NCI-H460 (cell line): ENCODE measurements at places on chromosomes 1 and 21.

DNA sequence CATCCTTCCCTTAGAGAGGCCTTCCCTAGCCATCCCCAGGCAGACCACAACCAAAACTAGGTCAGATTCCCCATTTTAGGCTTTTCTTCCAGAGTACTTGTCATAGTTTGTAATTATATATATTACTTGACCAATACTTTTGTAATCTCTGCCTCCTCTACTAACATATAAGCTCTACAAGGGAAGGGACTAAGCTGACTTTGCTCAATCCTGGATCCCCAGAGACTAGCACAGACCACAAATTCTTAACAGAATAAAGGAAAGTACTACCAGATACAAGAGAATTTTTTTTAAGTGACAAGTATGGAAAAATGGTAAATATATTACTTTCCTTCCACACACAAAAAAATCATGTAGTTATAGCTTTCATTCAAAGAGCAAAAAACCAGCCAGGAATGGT is 2.0 kb downstream of the ZMYM6 start:
- no peak for DNase-seq

DNA sequence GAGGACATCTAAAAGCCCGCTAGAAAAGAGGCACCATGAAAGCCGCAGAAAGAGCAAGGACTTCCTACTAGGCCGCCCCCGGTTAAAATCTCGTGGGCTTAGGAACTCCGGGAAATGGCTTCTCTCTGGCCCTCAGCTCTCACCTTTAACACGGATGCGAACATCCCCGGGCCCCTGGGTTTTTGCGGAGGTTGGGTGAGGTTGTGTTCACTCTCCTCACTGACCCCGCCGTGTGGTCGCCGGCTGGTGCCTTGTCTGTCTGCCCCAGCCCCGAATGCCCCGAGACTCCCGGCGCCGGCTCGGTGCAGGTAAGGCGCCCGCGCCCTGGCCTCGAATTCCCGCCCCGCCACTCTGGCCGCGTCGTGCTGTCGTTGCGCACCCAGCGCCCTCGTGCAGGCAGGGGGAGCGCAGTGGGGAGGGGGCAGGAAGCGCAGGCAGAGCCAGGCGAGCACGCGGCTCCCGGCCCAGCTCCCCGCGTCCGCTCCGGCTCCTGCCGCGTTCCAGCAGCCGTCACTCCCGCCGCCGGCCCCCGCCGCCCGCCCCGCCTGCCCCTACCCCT is at the start of gene SHISAL2A:
SHISAL2A (plus strand) TSS at position 437 of the 559 bp plus-strand sequence. CDS start 326 bp downstream, outside the sequence.
- no peak for DNase-seq

DNA sequence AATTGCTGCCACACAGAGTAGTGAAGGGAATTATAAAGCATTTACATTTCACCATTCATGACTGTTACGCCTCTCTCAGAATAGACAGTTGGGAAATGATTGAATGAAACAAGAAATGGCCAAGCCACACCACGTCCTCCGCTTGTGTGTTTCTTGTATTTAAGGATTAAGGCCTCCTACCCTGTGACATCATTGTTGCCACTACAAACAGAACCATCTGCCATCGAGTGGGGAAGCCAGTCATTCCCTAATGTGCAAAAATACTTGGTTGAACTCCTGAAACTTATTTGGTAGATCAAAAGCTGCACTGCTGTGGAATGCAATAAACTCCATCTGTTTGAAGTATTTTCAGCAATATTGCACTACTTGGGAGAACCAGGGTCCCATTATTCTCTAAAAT is 99.0 kb upstream of the C1orf105 start:
- DNase-seq: peak; percentile 66

- DNase-seq: peak; percentile 29
Measured at GRCh38 chr1:43879414-43879813, 54.2 kb upstream of the ARTN start.

DNA sequence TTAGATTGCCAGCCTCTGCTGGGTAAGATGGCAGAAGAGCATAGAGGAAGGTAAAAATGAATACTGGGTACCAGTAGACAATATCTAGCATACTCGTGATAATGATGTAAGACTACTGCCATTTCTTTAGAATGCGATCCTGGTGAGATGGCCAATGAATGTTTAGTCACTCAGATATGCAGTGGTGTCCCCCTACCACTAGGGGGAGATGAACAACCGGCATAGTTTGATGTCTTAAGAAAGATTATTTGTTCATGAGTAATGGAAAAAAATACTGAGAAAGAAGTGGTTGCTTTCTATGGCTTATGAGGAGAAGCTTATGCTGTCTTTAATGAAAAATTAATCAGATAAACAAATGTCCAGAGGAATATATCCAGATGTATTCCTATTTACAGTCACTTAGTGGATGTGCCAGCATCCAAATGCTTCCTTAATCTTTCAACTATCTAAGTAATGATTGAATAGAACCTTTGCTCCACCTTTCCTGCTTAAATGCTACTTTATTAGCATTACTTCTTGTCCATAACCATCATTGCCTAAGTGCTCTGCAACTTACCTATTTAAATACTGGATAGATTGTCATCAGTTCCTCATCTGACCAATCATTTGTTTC is 256.6 kb downstream of the ST6GALNAC3 start:
- peak; percentile 62 for DNase-seq

DNA sequence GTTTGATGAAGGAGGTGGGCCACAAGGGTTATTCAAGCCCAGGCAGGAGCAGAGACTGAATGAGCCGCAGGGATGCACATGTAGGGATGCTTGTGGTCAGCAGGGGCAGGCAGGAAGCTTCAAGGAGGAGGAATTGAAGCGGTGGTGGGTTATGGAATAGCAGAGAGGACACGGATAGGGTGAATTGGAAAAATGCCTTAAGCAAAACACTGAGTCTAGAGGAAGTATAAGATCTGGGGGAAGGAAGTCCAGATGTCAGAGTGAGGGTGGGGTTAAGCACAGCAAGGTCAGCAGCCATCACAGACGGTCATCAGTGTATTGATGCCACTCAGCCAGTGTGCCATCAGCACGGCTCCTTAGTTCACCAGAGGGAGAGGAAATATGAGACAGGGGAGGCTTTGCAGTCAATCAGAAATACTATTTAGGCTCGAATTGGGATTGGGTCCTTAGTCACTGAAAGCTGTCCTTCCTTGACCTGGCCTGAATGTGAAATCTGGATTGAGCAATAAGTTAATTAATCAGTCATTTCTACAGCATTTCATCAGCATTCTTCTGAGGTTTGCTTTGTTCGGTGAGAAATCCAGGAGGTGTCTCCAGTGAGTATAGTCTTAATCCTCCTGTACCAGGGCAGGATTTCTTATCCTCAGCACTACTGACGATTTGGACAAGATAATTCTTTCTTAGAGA is 6.0 kb upstream of the LCE1F start:
- DNase-seq: no peak

GRCh38 chr21:27569091-27569490 is 602.2 kb upstream of the ADAMTS5 start:
- DNase-seq: no peak

DNA sequence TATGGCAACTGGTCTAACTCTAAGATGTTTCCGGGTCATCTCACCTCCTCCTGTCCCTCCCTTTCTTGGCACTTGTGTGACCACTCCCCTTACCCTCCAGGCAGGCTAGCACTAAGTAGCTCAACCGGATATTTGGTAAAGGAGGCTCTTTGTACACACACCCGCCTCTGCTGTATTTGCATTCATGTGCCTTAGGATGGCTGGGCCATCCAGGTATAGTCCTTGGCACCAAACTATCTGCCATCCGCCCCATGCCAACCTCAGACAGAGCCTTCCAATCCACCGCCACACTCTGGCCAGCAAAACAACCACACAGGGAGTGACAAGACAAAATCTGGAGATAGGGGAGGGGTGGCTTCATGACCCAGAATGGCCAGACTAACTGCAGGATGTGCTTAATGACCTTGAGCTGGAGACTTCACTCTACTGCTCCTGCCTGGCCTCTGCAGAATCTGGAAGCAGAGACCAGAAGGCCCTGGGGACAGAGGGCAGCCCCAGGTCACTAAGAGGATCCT is 59.5 kb downstream of the CDK18 start:
- no peak for DNase-seq

DNA sequence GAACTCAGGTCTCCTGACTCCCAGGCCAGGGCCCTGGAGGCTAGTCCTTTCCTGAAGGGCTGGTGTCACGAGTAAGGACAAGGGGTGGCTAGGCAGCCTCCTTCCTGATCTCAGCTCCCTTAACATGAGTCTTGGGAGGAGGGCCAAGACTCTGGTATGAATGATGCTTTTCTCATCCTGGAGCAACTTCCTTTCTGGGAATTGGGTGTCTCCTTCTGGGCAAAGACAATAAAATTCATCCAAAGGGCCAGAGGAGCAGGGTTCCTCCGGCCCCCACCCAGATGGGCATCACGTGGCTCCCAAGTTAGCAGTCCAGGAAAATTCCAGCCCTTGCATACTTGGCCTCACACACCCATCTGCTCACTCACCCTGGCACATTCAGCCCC is at the start of gene FAM167B:
FAM167B (plus strand) TSS at position 335 of the 386 bp plus-strand sequence. CDS start 200 bp downstream, outside the sequence.
- DNase-seq: no peak

DNA sequence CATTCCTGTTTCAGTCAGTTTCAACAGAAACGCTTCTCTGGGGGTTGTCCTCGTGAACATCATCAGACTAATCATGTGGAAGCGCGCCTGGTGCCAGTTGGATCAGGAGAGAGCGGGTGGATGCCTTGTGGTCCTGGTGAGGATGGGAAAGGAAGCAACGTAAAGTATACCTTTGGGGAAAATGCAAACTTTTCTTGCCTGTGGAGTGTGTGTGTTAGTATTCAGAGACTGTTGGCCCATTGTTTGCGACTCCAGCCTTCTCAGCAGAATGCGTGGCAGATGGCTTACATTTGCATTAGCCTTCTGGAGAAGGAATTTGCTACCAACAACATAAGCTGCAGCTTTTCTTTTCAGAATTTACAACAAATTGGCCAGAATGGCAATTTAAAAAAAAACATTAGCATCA is 173.9 kb downstream of the RWDD3 start:
- no peak for DNase-seq

DNA sequence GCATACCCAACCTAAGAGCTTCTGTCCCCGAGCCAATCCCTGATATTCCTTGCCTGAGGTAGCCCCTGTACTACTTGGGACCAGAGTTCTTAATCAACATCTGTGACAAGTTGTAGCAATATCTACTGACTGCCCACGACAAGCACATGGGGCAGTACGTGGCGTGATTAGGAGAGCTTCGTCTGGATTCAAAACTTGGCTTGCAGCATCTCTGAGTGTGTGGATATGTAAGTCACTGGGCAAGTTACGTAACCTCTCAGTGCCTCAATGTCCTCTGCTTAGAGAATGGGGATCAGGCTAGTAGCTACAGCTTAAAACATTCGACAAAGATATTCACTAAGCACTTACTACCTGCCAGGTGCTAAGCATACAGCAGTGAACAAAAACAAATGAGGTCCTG is 5.0 kb downstream of the HSPG2 start:
- DNase-seq: no peak

DNA sequence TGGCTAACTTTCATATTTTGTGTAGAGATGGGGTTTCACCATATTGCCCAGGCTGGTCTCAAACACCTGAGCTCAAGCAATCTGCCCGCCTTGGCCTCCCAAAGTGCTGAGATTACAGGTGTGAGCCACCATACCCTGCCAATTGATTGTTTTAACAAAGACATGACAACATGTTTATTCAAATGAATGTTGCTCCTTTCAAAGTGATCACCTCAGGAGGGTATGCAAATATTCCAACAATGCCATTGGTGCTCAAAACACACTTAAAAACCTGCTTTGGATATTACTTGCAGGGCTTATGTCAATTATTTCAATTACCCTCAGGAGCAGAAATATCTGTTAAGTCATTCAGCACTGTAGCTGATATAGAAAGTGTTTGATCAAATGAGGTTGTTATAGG is 7.9 kb downstream of the LAX1 start:
- DNase-seq: no peak

DNA sequence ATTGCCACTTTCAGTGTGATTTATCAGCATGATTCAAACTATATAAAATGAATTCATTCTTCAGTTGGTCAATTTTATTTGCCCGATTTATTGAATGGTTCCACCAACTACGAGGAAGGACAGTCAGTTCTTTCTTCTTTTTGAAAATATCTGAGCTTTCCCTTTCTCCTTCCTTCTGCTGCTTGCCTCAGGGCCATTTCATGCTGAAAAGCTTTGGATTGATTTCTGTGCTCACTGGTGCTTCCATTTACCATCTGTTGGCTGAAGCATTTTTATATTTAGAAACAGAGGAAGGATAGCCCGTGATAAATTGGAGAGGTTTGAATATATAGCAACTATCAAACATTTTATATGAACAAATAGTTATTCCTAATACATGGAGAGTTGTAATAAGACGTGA is 68.9 kb upstream of the ADAMTS5 start:
- DNase-seq: no peak

GRCh38 chr1:93177991-93178390 is 2.2 kb downstream of the TMED5 start:
- DNase-seq: no peak

- no peak for DNase-seq
Measured at GRCh38 chr1:176796583-176796982, 333.6 kb downstream of the PAPPA2 start.

- no peak for DNase-seq
Measured at GRCh38 chr1:238489006-238489405, 598.3 kb upstream of the ZP4 start.

- no peak for DNase-seq
Measured at GRCh38 chr1:4935807-4936206, 281.4 kb downstream of the AJAP1 start.

GRCh38 chr1:28915031-28915895 is 894 bp downstream of the EPB41 start:
- no peak for DNase-seq

GRCh38 chr1:218164930-218165700 is 120.0 kb upstream of the RRP15 start:
- no peak for DNase-seq

- DNase-seq: no peak
Measured at GRCh38 chr1:93588955-93589354, 92.7 kb downstream of the BCAR3 start.

GRCh38 chr21:32135401-32136363 is 143.2 kb downstream of the MIS18A start:
- no peak for DNase-seq

GRCh38 chr1:193285641-193286040 is 99.2 kb upstream of the B3GALT2 start:
- no peak for DNase-seq

- no peak for DNase-seq
Measured at GRCh38 chr1:60229821-60230220, 156.3 kb upstream of the C1orf87 start.

GRCh38 chr1:223683586-223684487 is 18.3 kb upstream of the CAPN8 start:
- DNase-seq: peak; percentile 60

DNA sequence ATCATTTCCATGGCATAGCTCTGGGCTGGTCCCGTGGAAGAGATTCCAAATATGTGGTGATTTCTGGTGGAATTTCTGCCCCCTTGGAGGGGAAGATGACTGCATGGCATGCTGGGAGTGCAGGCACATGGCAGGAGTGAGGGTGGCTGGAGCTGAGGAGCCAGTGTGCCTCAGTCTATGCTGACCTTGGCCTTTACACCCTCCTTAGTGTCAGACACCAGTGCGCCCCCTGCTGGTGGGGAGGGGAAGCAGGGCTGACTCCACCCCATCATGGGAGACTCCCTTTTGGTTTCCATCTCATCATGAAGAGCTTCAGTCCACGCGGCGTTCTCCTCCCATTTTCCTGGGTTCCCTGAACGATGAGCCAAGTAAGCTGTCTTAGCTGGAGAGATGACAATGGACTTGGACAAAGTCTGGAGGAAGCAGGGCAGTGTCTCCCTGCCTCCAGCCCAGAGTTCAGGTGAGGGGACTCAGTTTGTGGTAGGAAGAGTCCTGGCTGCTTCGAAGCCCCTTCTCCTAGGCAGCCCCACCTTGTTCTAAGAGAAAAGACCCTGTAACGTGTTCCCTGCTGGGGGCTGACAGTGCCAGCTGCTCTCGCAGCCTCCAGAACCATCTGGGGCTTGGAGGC is 10.3 kb downstream of the ALX3 start:
- DNase-seq: peak; percentile 20
